ENCODE measurements at places on chromosomes 5 and 9.

DNA sequence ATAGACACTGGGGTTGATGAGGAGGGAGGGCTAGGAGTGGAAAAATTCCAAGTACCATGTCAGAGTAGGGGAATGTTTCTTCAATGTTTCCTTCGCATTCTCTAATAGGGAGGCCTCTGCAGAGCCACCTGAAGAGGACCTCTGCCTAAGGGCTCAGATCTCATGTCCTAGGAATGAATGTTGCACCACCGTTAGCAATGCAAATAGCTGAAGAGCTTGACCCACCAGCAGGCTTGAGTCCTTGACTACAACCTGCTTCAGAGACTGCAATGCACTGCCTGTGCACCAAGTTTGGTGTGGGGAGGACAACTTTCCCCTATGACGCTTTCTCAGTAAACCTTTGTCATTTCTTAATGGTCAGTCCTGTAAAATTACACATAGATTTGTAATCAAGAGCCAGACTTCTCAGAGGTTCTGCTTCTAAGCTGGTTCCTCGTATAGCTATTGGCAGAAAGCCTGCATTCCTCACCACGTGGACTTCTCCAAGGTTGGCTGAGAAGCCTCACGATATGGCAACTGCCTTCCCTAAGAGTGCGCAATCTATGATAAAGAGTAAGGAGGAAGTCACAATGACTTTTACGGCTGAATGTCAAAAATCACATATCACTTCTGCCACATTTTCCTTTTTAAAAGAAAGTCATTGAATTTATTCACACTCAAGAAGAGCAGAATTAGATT is 600.7 kb upstream of the PTGER4 start:
- no peak overlapping the region for H3K27ac ChIP-seq
- H3K36me3 ChIP-seq: no peaks in the 10 kb centered on the region
- H3K4me3 ChIP-seq: no peak overlapping the region
- H3K4me1 ChIP-seq: no peaks in the 10 kb centered on the region

GRCh38 chr5:32369542-32370155 is 56.9 kb upstream of the MTMR12 start:
- no peak overlapping the region for H3K27ac ChIP-seq
- peaks cover 8% of the 10 kb centered on the region for H3K4me1 ChIP-seq
- no peaks in the 10 kb centered on the region for H3K27me3 ChIP-seq

DNA sequence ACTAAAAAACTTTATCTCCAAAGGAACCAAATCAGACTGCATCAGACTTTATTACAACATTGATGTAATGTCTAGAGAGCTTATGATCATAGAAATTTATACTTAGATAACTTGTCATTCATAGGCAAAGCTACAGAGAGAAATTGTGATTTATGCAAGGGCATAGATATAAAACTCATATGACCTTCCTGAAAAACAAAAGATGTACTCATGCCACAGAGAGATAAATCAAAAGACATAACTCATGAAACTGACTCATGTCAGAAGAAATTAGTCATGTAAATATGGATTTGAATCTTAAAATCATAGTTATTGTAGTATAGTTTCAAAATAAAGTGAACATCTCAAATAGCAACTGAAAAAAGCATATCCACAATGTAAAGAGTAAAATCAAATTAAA is 186.2 kb downstream of the GABBR2 start:
- no peaks in the 10 kb centered on the region for H3K4me1 ChIP-seq
- no peaks in the 10 kb centered on the region for H3K36me3 ChIP-seq
- no peak overlapping the region for H3K27ac ChIP-seq
- no peak for DNase-seq
- peaks cover 15% of the 10 kb centered on the region for H3K27me3 ChIP-seq
- no peak overlapping the region for H3K4me3 ChIP-seq

DNA sequence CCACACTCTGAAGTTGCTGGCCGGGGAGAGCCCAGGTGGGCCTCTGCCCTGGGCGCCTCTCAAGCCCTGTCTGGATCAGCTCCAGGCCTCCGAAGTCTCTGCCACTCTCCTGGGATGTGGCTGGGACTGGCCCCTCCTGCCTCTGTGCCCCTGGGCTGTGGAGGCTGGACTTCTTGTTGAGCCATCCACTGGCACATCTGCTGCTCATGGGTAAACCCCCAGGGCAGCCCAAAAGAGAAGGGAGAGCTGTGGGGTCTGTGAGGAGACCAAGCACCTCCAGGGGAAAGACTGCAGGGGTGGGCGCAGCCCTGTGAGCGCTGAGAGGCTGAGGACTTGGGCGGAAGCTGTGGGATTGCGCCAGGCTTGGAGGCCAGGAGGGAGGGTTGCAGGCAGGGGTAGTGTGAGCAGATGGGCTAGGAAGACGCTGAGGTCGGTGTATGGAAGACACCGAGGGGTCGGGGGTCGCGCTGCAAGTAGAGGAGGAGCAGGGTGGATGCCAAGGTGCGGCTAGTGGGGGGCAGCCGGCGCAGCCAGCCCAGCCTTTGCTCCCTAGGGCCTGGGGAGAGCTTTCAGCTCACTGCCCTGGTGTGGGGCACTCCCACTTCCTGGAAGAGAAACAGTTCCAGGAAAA is 118.1 kb downstream of the WNK2 start:
- H3K4me3 ChIP-seq: no peak overlapping the region
- H3K4me1 ChIP-seq: no peaks in the 10 kb centered on the region
- H3K27me3 ChIP-seq: no peaks in the 10 kb centered on the region
- H3K27ac ChIP-seq: peak overlapping the region; percentile 87

GRCh38 chr9:127555840-127556820 is 55.9 kb upstream of the STXBP1 start:
- no peaks in the 10 kb centered on the region for H3K36me3 ChIP-seq
- H3K4me1 ChIP-seq: peaks cover 11% of the 10 kb centered on the region
- H3K4me3 ChIP-seq: no peak overlapping the region
- no peaks in the 10 kb centered on the region for H3K27me3 ChIP-seq
- peak overlapping the region; percentile 52 for H3K27ac ChIP-seq

DNA sequence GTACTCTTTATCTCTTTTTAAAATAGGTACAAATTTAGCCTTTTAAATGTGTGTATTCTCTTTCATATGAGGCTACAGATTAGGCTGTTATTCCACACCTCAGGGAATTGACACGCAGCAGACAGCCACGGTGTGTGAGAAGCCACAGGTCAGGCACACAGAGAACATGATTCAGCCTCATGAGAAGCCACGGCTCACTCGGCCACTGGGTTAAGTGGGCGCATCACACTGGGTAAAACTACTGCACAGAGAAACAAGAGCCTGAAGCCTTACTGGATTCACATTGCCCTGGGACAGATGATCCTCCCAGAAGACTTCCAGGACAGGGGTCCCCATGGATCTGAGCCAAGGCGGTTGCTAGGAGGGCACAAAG is 28.2 kb downstream of the LPCAT1 start:
- no peaks in the 10 kb centered on the region for H3K27me3 ChIP-seq
- no peak overlapping the region for H3K27ac ChIP-seq

- no peak for DNase-seq
- H3K4me1 ChIP-seq: peaks cover 3% of the 10 kb centered on the region
- peaks cover 15% of the 10 kb centered on the region for H3K27me3 ChIP-seq
- H3K27ac ChIP-seq: no peak overlapping the region
Measured at GRCh38 chr5:150763023-150763769, 4.4 kb upstream of the DCTN4 start.

DNA sequence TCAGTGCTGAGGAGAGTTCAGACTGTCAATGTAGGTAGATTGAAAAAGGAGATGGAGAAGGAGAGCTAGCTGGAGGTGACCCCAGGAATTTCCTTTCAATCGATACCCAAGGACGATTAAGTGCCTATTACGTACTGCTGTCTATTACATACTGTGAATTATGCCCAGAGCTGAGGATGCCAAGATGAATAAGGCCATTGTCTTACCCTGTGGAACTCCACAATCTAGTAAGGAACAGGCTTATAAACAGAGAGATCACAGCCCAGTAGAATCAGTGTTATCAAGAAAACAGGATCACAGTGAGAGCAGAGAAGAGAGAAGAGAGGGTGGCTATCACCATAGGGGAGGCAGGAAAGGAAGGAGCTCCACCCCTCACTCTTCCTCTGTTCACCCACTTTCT is 54.1 kb upstream of the PDE8B start:
- no peak for DNase-seq
- H3K4me3 ChIP-seq: no peak overlapping the region
- no peak overlapping the region for H3K27ac ChIP-seq

GRCh38 chr5:89211836-89212235 is 328.9 kb upstream of the MEF2C start:
- no peaks in the 10 kb centered on the region for H3K36me3 ChIP-seq
- no peak for DNase-seq
- H3K27me3 ChIP-seq: no peaks in the 10 kb centered on the region
- no peak overlapping the region for H3K27ac ChIP-seq
- no peak overlapping the region for H3K4me3 ChIP-seq
- no peaks in the 10 kb centered on the region for H3K4me1 ChIP-seq

DNA sequence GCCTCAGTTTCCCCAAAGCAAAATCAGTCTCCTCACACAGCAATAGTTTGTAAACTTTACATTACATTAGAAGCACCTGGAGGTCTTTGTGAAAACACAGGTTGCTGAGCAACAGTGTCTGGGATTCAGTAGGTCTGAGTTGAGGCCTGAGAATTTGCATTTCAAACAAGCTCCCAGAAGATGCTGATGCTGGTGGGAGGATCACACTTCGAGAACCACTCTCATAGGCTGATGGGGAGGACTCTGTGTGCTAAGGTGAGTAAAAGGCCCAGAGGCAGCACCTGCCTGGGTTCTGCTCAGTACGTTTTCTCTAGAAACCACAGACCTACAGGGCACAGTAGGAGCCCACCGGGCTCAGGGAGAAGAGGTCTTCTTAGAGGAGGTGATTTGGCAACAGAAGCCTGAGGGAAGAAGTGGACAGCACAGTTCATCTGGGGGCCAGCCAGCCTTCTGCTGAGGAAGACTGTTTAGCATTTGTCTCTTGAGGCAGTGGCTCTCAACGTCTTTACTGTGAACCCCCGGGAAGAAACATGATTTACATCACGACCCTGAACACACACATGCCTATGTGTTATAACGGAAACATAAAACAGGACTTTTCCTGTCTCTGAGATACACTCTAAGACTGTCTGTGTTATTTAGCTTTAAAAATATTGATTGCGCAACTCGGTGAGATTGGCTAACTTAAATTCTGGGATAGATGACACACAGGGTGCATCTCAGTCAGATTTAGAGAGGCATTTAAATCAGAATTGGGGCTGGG is 24.8 kb upstream of the DENND1A start:
- no peak for DNase-seq
- peaks cover 10% of the 10 kb centered on the region for H3K4me1 ChIP-seq
- H3K36me3 ChIP-seq: no peaks in the 10 kb centered on the region
- H3K27ac ChIP-seq: no peak overlapping the region
- peaks cover 67% of the 10 kb centered on the region for H3K27me3 ChIP-seq
- H3K4me3 ChIP-seq: no peak overlapping the region

DNA sequence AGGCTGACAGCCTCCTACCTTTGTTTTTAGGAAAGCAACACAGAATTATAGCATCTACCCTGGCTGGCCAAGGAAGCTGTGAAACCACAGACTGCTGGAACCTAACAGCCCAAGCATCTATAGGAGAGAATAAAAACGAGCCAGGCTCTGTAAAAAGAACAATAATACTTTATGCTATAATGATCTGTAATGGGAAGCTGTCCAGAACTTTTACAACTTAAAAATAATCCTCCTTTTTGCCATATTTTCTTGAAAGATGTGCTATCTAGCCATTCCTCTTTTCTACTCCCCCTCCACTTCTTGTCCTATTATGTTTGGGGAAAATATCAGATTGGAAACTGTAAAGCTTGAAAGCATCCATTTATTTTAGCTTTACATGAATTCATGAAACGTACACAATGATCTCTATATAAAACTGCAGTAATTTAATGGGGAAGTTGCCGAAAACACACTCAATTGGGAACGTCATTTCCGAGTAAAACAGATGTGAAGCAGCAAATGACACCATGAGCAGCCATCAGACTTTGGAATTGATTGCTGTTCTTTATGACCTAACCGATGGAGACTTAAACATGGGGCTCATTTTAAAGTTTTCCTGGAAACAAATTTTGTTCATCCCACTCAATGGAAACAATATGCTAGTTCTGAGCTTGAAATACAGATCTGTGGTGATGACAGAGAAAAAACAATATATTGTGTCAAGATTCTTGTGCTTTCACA is 450.3 kb upstream of the CLINT1 start:
- DNase-seq: no peak
- H3K27me3 ChIP-seq: peaks cover 35% of the 10 kb centered on the region
- no peak overlapping the region for H3K27ac ChIP-seq
- H3K4me1 ChIP-seq: peaks cover 4% of the 10 kb centered on the region
- no peaks in the 10 kb centered on the region for H3K36me3 ChIP-seq

DNA sequence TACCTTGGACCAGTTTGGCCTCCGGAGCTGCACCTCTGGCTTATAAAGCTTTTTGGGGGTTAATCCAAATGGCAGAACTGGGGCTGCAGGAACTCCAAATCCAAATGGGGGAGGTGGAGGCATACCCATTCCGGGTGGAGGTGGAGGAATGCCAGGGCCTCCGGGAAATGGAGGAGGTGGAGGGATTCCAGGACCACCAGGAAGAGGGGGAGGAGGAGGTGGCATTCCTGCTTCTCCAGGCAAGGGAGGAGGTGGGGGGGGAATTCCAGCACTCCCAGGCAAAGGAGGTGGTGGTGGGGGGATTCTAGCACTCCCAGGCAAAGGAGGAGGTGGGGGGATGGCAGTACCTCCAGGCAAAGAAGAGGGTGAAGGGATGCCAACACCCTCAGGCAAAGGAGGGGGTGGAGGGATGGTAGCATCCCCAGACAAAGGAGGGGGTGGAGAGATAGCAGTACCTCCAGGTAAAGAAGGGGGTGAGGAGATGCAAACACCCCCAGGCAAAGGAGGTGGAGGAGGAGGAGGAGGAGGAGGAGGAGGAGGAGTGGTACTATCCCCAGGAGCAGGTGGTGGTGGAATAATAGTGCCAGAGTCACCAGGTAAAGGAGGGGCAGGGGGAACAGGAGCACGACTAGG is 45.2 kb downstream of the DIAPH1 start:
- H3K27ac ChIP-seq: no peak overlapping the region
- no peaks in the 10 kb centered on the region for H3K4me1 ChIP-seq
- no peak for DNase-seq
- no peak overlapping the region for H3K4me3 ChIP-seq
- H3K36me3 ChIP-seq: peaks cover 27% of the 10 kb centered on the region

GRCh38 chr5:137600721-137601360 is 101.7 kb upstream of the SPOCK1 start:
- peaks cover 31% of the 10 kb centered on the region for H3K27me3 ChIP-seq
- H3K36me3 ChIP-seq: no peaks in the 10 kb centered on the region
- peak overlapping the region; percentile 51 for H3K27ac ChIP-seq
- no peak overlapping the region for H3K4me3 ChIP-seq
- no peak for DNase-seq
